Neuronal stem cell (in vitro differentiated cells): ENCODE measurements at places on chromosomes 13 and 19.

DNA sequence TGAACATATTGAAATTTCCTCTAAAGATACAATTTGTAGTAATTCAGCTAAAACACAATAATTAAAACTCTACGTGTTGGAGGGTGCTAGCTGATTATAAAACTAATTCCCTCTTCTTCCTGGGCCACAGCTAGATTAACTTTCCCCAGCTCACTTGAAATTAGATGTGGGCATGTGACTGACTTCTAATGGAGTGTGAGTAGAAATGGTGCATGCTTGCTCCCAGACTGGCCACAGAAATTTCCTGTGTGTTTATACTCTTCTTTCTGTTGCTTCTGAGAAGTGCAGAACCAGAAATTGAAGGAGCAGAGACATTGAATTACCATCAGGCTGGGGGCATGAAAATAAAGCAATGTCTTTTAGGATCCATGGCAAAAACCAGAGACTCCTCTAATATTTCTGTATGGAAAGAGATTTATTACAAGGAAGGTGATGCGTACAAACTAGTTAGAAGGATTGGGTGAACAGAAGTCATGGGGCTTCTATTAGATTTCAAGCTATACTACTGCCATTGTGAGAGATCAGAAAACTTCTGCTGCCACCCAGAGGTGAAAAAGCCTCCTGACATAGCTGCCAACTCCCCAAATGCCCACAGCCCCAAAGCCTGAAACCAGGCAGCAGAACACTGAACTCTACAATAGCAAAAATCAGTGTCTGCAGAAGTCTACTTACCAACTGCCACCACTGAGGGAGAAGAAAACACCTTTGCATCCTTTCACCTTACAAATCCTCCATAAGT lies 379.2 kb upstream of the MIR17HG start:
- DNase-seq: peak; percentile 5

DNA sequence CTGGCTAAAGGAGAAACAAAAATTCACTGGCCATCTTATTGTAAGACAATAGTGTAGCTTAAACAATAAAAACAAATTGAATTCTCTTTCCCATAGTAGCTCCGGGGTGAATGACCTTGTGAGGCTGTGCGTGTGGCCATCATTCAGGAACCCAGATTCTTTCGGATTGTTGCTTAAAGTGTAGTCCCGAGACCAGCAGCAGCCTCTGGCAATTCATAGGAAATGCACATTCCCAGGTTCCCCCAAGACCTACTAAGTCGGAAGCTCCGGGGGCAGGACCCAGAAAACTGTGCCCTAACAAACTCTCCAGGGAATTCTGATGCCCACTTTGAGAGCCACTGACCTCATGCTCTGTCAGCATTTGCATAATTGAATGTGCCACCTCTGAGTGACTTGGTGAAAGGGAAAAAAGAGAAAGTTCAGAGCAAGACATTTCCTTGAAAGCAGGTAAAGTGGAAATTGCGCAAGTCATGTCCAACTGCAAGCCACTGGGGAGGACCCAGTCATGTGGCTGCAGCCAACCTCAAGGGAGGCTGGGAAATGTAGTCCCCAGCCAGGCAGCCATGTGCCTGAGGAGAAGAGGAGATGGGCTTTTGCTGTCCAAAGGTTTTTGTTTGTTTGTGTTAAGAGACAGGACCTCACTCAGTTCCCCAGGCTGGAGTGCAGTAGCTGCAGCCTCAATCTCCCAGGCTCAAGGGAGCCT lies 50.7 kb upstream of the PNMA8B start:
- DNase-seq: no peak

GRCh38 chr13:42653679-42654078 lies 79.7 kb downstream of the TNFSF11 start:
- DNase-seq: no peak

GRCh38 chr19:7767487-7767886 lies 4.4 kb downstream of the CLEC4M start:
- no peak for DNase-seq

- no peak for DNase-seq
Measured at GRCh38 chr19:46080561-46080960, 39.8 kb upstream of the IGFL4 start.

DNA sequence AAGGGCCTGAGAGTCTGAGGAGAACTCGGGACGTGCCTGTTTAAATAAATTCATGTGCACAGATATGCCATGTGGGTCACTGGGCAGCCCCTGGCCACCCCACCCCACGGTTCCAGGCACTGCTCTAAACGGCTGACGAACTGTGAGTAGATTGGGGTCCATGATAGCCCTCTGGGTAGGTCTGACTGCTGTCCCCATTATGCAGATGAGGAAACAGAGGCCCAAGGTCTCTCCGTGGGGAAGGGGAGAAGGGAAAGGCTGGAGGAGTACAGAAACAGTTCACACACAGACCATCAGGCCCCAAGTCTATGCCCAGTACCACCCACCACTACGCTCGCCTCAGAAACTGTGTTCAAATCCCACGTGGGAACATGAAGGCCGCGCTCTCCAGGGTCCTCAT lies 14.1 kb downstream of the ZNF787 start:
- DNase-seq: no peak

GRCh38 chr13:44912278-44913016 lies 76.8 kb downstream of the NUFIP1 start:
- no peak for DNase-seq

- no peak for DNase-seq
Measured at GRCh38 chr13:31733647-31734046, 5.7 kb upstream of the RXFP2 start.

GRCh38 chr19:7904074-7905020 lies 670 bp downstream of the MAP2K7 start:
- DNase-seq: no peak

DNA sequence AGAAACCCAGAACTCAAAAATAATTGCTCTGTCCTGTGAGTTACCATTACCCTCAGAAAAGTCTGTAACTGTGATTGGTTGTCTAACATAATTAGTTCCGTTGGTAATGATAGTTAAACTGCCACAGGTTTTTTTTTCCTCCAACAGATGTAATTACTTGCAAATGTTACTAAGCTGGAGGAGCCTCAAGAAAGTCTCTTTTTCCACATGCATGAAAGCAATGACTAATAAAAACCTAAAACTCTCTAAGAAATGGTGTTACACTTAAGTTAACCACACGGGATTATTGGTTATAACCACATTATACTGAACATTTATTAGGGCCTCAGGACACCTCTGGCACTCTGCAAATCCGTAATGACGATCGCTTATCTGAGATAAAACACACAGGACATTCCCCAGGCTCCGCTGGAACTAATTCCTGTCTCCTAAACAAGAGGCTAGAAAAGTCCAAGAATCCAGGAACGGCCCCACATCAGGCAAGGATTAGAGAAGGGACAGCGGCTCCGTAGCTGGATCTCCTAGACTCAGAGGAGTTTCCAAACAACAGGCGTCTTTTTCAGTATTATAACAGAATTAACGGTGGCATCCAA lies 753 bp downstream of the ZNF235 start:
- peak; percentile 21 for DNase-seq

DNA sequence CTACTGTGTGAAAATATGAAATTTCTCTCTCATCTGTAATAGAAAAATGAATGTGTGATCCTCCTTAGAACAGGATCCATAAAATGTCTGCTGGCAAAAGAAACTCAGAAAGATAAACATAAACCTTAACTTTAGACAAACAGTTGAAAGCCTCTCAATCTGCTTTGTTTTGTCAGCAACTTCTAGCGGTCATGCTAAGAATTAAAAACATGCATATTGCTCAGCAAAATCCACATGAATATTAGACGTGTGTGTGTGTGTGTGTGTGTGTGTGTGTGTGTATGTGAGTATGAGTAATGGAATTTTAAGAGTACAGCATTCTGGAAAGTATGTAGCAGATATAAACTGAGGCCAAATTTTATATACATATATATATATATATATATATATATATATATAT lies 1779.2 kb upstream of the MIR17HG start:
- DNase-seq: no peak

DNA sequence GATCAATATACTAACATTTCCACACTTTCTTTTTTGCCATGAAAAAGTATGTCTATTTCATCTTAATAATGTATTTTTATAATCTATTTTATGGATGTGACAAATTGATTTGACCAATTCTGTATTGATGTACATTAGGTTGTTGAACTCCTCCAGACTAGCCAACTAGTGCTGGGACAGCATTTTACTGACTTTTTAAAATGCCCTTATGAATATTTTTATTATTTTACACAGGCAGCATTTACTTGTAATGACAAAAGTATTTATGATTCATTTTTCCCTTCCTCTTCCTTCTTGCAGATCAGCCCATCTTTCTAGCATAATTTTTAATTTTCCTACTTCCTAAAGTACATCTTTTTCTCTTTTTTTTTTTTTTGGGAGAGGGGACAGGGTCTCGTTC lies 918 bp upstream of the FUZ start:
- DNase-seq: no peak

- DNase-seq: no peak
Measured at GRCh38 chr13:41284512-41285288, 21.3 kb upstream of the MTRF1 start.

GRCh38 chr13:32852526-32852925 lies 163.7 kb upstream of the KL start:
- DNase-seq: no peak

DNA sequence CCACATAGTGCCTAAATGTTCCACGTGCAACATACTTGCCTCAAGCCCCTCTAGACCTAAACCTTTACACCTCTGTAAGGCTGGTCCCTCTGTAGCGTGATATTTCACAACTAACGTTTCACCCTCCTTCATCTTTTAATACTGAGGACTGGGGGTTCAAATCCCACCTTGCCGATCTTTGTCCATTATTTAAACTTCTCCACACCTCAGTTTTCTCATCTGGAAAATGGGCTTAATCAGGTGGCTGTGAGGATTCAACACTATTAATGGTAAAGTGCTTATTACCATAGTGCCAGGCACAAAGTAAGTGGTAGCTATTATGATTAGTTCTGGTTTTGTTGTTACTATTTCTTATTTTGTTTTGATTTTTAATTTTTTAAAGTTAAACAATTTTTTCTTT lies 7.5 kb upstream of the ADAMTS10 start:
- DNase-seq: no peak

DNA sequence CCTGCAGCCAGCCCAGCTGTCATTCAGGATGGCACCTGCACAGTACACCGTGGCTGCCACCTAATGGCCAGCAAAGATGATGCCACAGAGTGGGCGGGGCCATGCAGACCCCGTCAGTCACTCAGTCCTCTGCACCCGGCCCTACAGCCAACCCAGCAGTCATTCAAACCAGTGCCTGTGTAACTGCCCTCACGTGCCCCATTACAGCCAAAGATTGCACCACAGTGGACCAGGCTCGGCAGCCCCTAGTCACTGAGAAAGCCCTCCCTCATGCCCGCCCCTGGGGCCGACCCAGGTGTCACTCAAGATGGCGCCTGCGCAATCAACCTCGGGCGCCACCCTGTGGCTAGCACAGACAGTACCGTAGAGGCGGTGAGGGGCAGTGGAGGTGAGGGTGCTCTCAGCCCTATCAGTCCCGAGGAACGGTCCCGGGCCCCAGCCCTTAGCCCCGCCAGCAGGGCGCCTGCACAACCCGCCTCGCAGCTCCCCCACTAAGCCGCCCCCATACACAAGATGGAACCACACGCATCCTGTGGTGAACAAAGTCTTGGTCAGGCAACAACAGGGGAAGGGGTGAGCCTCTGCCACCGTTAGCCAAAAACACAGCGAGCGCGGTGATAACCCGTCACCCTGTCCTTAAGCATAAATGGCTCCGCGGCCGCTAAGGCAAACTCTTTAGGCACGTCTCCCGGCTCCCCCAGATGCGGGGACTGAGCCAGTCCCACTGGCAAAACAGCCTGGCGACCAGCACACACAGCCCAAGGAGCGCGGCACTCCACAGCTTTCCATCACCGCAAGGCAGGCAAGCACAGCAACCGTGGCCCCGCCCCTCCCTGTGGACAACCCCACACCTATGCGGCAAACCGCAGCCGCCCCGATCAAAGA lies 2.3 kb downstream of the PEG3 start:
- DNase-seq: peak; percentile 75

DNA sequence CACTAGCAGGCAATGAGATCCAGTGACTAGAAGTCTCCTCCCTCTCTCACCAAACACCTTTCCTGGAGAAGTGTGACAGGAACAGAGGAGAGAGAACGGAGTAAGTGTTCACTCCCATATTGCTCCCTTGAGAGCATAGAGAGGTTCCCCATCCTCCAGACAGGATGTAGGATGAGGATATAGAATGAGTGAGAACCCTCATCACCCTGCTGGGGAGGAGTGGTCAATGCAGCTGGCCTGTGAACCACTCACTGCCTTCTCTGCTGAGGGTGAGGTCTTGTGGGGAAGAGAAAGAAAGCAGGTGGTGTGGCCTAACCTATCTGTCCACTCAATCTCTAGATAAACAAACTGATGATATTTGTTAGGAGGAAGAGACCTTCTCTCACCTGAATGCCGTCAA lies 386.6 kb downstream of the PCDH20 start:
- no peak for DNase-seq

GRCh38 chr19:32812571-32812970 lies 57.0 kb downstream of the SLC7A9 start:
- DNase-seq: no peak

DNA sequence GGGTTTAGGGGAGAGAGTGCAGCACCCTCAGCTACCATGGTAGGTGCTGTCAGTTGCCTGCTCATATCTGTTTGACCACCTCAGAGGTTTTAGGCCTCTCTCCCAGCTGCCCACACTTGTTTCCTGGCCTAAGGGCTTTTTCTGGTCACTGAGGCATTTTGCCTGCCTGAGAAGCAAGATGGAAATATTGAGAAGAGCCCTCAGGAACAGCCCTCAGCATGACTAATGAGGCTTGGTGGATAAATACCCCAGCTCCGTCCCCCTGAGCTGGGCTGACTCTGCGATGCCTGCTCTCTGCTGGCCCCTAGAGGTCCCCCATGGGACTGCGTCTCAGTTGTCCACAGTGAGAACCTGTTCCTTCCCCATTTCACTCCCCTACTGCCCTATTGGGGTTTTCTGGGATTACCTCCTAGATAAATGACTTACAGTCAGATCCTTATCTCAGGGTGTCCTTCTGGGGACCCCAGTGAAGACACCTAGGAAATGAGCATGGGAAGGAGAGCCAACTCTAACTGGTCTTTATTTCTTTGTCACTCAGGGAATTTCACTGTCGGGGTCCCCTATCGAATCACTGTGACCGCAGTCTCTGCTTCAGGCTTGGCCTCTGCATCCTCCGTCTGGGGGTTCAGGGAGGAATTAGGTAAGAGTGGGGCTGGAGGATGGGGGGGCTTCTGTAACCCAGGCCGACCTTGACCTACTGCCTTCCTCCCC lies 13.3 kb downstream of the PALM3 start:
- DNase-seq: peak; percentile 30

GRCh38 chr13:80437231-80437630 lies 96.3 kb upstream of the SPRY2 start:
- DNase-seq: no peak

DNA sequence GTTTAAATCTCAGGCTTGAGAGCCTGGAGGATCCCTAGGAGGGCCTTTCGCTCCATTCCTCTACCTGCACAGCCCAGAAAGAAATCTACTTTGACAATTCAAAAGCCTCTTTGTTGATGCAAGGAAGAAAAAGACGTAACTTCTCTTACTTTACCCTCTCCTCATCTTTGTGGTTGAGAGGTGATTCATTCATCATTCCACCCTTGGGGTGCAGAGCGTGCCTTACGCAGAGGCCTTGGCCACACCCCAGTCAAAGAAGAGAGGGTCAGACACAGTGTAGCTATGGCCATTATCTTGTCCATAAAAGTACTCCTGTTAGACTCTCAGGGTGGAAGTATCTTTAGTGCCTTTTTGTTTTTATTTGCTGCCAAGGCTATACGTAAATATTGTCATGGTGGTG lies 184.0 kb downstream of the IRS2 start:
- DNase-seq: no peak
